ENCODE measurements at places on chromosomes 16 and 17.

DNA sequence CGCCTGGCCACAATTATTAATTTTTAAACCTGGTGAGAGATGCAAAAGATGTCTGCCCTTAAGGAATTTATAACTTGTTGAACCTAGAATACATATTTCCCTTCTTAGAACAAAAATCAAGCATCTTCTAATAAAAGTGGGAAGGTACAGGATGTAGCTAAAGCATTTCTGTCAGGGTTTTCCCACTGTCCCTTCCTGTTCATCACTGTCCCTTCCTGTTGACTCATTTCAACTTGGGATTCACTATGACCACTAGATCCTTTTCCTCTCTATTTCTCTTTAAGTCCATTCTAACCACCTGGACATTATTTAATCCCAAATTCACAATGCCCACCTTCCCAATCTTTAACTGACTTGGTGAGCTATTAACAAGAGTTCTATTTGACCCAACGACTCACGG, 33.9 kb upstream of the CDRT4 start:
- no peak for DNase-seq

DNA sequence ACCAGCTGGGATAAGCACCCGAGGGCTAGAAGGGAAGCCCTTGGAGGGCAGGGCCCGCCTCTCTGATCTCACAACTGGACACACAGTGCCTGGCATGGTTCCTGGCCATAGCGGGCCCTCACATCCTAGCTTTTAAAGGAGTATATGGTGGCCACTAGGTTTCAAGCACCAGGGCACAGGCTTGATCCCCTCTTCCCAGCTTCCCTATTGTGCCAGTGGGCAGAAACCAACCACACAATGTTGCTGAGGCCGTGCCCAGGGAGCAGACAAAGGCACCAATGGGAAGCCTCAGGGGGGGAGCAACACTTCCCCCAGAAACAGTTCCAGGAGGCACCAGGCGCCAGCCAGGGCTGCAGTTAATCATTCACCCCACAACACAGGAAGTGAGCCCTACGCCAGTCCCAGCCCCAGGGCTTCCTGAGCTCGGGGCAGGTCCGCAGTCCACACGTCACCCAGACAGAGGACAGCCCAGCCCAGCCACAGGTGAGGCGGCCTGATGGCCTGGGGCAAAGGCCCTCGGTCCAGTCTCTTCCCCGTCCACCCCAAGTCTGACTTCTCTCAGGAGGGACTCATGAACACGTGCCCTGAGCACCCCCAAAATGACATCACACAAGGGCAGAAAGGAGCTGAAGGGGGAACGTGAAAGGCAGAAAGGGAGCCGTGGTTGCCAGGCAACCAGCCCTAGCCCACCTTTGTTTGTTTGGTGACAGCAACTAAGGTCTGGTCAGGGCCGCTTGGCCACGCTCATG, 12.8 kb downstream of the SMIM5 start:
- DNase-seq, result no peak

DNA sequence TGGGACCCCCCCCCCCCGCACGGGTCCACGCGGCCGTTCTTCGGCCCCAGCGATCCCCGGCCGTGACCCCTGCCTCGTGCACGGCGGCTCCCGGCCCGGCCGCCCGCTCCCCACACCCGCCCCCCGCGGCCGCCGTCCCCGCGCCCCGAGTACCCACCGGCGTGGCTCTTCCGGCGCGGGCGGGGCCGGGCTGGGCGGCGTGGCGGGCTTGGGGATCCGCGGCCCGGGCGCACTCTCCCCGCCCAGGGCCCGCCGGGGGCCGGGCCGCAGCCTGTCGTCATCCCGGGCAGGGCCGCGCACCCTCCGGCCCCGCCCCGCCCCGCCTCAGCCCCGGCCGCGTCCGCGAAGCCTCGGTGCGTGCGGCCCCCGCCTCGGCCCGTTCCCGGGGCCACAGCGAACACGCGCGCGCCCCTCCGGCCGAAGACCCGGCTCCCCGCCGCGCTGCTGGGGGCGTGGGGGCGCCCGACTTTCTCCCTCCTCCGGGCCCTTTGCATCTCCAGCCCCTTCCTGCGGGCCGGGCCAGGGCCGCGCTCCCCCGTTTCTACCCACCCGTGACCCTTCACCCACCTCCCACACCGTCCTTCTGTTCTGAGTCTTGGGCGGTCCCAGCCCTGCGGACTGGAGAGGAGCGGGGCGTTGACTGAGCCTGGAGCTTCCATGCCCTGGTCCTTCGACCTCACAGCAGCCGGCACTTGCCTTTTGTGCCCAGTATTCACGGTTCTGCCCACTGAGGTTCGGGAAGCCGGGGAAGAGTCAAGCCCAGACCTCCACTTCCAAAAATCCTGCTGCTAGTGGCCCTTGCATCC, 840 bp downstream of the MYO1C start:
- peak; percentile 62 for DNase-seq

DNA sequence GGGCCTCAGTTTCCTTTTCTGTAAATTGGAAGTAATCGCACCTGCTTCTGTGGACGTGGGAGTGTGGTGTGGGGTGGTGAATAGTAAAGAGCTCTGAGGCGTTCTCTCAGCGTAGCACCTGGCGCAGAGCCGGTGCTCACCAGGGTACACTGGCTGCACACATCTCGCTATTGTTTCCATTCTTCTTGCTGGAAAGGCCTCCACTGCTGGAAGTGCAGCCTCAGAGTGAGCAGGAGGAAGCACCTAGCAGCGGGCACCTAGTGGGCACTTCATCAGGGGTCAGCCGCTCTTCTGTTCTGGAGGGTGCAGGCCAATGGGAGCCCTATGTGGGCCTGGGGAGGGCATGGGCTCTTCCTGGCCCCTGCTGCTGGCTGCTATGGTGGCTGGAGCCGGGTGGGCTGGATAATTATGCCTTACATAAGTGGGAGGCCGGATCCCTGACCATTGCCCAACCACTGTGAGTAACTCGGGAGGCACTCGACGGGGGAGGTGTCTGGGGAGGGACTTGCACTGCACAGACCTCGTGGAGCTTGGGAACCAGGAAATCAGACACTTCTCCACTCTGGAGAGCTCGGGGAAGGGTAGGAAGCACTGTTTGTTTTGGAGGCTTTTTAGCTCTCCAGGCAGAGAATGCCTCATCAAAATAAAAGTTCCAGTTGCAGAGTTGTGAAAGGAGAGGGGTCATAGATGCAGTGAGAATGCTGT, 1.7 kb downstream of the MAP2K3 start:
- peak; percentile 95 for DNase-seq

GRCh38 chr17:3692346-3692745, 3.6 kb downstream of the P2RX5 start:
- DNase-seq, result no peak

- DNase-seq, result no peak
These were observed 19.8 kb downstream of the HNF1B start for GRCh38 chr17:37725021-37725595.

DNA sequence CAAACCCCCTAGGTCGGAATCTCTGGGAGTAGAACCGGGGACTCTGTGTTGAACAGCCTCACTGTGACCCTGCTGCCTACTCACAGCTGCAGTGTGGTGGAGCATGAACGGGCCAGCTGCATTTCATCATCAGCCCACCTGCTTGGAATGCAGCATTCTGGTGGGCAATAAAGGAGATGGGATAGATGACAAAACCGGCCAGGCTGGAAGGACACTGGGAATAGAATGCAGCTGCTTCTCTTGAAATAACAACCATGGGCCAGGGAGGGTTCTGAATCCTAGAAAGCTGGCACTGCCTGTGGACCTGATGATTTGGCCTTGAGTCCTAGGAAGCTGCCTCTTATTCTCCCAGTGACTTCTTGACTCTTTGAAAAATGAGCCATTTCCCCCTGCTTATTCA, 23.5 kb downstream of the CFAP97D1 start:
- DNase-seq, result peak; percentile 57

GRCh38 chr17:31060791-31061550, 33.8 kb upstream of the NF1 start:
- DNase-seq, result no peak

- peak; percentile 20 for DNase-seq
These were observed 18.7 kb downstream of the CEP295NL start for GRCh38 chr17:78884148-78884825.

DNA sequence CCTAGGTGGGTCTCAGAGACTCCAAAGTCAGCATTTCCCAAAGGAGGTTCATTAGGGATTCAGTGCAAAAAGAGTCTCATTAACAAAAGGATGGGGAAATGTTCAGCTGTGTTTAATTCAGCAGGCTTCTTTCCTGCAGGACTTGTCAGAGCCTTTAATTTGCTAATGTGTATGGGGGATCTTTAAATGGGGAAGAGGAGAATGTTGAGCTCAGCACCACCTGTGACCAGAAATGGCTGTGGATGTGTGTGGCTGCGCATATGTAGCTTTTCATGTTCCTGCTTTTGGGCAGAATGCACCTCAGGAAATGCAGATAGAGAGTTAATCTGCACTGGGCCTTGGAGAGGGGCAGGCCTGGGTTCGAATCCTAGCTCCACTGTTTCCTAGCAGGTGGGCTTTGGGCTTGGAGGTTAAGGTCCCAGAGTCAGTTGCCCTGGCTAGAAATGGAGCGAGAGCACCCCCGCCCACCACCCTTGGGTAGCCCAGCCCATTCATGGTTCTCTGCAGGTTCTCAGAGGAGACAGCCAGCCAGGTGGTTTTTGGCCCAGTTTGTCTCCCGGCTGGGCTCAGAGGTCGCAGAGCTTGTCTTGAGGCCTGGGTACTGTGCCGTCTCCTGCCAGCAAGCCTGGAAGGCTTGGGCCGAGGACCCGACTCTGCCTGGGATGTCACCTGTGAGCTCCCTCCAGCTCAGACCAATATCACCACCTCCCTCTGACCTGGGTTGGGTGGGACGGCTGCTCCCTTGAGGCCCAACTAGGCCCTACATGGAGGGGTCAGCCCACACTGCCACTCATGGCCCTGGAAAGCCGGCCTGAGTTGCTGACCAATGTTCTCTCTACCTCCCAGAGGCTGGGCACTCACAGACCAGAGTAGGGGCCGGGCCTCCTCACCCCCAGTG, 9.3 kb downstream of the ADCY7 start:
- no peak for DNase-seq

- DNase-seq, result no peak
These were observed 14.5 kb upstream of the PITPNM3 start for GRCh38 chr17:6570731-6571451.

- DNase-seq, result no peak
These were observed 2.5 kb downstream of the CARHSP1 start for GRCh38 chr16:8866118-8866883.

DNA sequence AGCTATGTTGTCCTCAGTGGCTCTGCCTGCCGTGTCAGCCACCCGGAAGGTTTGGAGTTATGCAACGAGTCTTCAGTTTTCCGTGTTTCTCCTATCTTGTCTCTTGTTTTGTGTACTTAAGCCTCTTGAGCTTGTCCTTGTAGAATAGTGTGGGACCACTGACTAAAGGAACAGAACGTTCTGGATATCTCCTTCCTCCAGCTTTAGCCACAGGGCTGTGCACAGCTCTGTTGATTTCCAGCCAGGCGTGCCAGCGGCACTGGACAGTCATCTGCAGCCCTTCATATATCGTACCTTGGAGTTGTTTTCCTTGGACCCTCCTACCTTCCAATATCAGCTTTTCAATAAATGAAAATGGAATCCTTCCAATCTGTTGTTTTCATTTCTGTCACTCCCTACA, 39.8 kb downstream of the TMEM11 start:
- no peak for DNase-seq

- no peak for DNase-seq
These were observed at the start of gene SMIM22 for GRCh38 chr16:4795181-4795827. TSS of gene SMIM22 (plus strand) at chr16:4795369. CDS start at chr16:4795735, 366 bp downstream.

DNA sequence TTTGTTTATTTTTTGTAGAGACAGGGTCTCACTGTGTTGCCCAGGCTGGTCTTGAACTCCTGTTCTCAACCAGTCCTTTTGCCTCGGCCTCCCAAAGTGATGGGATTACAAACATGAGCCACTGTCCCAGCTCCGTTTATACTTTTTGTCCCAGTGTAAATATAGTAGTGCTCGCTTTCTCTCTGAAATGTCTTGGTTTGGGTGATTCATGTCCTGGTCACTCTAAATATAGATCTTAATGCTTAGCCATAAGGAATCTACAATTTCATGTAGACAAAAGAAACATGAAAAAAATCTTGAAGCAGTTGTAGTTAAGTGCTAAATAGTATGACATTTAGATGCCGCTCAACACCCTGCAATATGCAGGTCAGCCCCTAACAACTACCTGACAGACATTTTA, 126.9 kb downstream of the KATNIP start:
- DNase-seq, result peak; percentile 47

DNA sequence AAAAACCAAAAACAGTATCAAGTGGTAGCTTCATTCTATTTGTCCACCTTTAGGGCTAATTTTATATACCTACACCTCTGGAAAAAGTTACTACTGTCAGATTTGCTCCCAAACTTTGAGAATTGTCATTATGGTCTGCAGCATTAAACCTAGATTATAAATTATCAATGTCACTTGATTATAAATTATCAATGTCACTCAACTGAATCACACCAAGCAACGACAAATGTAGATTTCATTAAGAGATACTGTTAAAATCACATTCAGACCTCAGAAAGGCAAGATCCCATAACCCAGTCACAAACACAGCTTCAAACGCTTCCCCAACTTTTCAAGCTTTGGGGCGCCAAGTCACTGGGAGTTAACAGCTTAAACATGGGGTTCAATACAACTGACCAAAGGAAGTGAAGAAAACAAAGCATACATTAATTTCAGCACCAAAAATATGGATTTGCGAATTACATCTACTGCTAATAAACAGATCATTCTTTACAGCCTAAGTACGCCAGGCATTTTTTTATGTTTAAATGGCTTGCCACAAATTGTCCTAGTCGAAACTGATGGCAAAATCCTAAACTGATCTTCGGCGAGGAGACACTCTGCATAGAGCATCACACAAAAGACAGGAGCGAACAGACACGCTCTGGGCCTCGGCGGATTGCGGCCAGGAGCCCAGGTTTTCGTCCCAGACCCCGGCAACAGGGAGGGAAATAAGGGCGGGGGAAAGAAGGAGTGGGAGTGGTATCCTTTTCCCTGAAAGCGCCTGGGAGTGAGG, 981 bp downstream of the GLG1 start:
- DNase-seq, result no peak

DNA sequence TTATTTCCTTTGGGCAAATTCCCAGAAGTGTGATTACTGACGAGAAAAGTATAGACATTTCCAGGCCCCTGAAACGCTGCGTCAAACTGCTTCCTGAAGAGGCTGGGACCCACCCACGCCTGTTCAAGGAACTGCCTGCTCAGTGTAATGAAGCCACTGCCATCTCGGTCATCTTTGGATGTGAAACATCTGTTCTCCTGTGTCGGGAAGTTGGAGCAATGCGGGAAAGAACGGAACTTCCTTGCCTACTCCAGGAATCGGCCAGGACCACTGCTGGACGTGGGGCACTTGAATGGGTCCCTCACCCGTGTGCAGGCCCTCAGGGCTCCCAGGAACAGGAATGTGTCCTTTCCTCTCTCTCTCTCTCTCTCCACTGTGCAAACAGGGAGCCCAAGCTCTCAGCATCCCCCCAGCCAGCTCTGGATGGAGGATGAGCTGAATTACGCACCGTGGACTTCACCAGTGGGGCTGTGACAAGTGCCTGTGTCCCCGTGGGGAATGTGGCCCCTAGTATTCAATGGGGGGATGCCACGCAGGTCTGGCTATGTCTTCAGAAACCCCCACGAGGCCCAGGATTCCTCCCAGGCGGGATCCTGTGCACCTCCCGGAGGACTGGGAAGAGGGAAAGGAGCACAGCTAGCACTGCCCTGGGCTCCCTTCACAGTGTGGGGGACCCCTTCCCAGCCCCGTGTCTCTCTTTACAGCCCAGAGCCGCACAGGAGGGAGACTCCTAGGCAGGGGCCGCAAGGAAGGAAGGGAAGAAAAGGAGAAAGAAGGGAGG, 18.3 kb upstream of the LITAF start:
- no peak for DNase-seq

- DNase-seq, result no peak
These were observed 76.2 kb downstream of the SPECC1 start for GRCh38 chr17:20085283-20085845.

- DNase-seq, result no peak
These were observed 152.0 kb downstream of the KCNJ12 start for GRCh38 chr17:21528031-21528695.

All from RPMI7951 (cell line).